ENCODE measurements at places on chromosomes 16 and 17. TPM values are rescaled to one million over a fixed set of nuclear protein-coding genes. Genes with fewer than 3 reads are reported as not detected.
A peak's percentile ranks its signal among the peaks of the same experiment; 100 is the strongest.

DNA sequence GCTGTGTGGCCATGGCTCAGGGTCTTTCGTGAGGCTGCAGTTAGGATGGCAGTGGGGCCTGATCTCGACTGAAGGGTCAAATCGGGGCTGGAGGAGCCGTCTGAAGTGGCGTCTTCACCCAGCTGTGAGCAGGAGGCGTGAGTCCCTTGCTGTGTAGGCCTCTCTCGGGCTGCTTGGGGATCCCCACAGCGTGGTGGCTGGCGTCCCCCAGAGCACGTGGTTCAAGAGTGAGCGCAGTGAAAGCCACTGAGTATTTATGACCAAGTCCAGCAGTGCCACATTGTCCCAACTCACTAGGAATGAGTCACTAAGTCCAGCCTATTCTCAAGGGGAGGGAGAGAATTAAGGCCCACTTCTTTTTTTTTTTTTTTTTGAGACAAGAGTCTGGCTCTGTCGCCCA, 11.7 kb upstream of the TCF25 start:
- no peak for DNase-seq
- H3K27ac ChIP-seq, result no peak overlapping the region
- no peaks in the 10 kb centered on the region for H3K27me3 ChIP-seq
- no peaks in the 10 kb centered on the region for H3K36me3 ChIP-seq

DNA sequence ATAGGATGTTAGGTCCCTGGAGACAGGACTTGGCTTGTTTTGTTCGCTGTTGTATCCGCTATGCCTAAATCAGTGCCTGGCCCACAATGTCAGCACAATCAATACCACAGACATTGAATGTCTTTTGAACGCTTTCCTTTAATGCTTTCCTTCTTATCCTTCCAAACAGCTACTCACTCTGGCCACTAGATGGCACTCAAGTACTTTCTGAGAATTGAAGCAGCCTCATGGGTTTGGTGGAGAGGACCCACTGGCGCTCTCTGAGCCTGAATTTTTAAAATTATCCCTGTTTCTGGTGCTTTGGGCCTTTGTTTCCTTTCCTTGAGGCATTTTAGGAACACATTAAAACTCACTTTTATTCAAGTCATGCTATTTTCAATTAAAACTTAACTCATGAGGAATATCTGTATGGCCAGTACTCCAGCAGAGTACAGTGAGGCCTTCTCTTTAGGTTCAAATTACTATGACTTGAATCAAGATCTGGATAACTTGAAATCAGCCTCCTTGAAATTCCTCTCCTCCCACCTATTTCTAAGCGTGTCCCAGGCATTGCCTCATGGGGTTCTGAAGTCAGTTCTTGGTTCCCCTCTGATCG, 3.2 kb upstream of the NLRP1 start:
- DNase-seq, result peak; percentile 88
- no peak overlapping the region for H3K4me3 ChIP-seq
- no peaks in the 10 kb centered on the region for H3K4me1 ChIP-seq
- no peaks in the 10 kb centered on the region for H3K36me3 ChIP-seq
- H3K27me3 ChIP-seq, result peaks cover 17% of the 10 kb centered on the region

DNA sequence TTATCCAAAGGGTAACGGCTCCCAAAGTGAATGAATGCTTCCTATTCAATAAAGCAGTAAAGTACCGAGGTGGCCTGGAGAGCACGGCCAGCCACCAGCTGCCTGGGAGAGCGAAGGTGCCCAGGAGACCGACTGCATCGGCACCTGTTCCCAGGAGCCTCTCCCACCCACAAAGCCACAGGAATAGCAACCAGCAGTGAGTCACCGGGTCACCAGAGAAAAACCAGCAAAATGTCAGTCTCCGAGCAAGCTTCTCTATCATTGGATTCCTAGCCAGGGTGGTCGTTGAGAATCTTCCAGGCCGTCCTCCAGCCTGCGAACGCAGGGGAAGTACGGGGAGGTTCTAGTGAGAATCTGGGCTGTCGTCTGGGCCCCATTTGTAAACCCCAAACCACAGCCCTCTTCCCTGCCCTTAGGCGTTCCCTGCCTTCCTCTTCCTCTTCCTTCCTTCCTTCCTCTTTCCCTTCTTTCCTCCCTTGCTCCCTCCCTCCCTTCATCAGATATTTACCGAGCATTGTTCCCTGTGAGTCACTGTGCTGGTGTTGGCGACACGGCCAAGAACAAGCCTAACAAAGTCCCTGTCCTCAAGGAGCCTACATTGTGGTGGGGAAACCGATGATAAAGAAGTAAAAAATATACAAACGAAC, 114.6 kb downstream of the SLC39A11 start:
- H3K36me3 ChIP-seq, result no peaks in the 10 kb centered on the region
- H3K4me1 ChIP-seq, result no peaks in the 10 kb centered on the region
- H3K27me3 ChIP-seq, result no peaks in the 10 kb centered on the region
- no peak for DNase-seq

- H3K36me3 ChIP-seq, result no peaks in the 10 kb centered on the region
- H3K4me3 ChIP-seq, result no peak overlapping the region
- peak; percentile 60 for DNase-seq
These were observed 27.3 kb downstream of the USP7 start for GRCh38 chr16:8936421-8936820.

- H3K27ac ChIP-seq, result no peak overlapping the region
- no peaks in the 10 kb centered on the region for H3K27me3 ChIP-seq
- peaks cover 10% of the 10 kb centered on the region for H3K4me1 ChIP-seq
These were observed 32.5 kb downstream of the TPSG1 start for GRCh38 chr16:1192384-1193073.

DNA sequence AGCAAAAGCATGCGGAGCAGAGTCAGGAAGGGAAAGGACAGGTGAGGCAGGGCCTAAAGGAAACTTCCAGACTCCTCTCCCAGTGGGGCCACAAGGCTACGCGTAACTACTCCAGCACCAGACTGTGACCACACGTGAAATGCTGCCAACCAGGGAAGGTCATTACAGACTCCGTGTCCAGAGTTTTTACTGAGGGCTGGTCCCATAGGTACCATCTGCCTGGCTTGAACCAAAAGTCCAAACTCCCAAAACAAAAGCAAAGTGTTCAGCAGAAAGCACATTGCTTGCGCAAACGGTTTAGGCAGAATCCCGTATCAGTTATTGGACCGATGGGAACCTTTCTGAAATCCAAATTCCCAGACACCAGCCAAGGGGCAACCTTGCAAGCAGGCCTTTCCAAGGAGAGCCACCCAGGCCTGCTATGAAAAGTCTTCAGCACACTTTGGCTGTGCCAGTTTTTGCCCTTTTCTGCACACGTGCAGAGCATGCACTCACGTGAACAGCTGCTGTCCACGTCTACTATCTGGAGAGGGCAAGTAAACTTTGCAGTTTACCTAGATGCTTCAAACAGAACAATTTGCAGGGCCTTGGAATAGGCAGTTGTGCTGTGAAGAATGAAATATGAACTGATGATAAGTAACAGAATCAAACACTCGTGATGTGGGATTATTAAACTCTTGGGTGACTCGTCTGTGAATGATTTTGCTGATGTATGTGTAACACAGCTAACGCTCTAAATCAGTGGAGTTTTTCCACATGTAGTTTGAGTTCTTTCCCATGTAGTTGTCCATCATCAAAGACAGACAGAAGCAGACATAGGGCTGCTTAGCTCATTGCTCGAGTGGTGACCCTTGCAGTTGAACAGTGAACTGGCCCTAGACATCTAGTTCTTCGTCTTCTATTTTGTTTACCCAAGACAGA, 58.1 kb upstream of the CRISPLD2 start:
- H3K27me3 ChIP-seq, result no peaks in the 10 kb centered on the region
- peaks cover 7% of the 10 kb centered on the region for H3K4me1 ChIP-seq
- DNase-seq, result no peak
- peaks cover 61% of the 10 kb centered on the region for H3K36me3 ChIP-seq
- H3K4me3 ChIP-seq, result no peak overlapping the region

GRCh38 chr16:50719401-50720337, 22.2 kb upstream of the CYLD start:
- H3K4me3 ChIP-seq, result no peak overlapping the region
- H3K27me3 ChIP-seq, result no peaks in the 10 kb centered on the region
- no peaks in the 10 kb centered on the region for H3K4me1 ChIP-seq
- H3K27ac ChIP-seq, result no peak overlapping the region
- no peak for DNase-seq

DNA sequence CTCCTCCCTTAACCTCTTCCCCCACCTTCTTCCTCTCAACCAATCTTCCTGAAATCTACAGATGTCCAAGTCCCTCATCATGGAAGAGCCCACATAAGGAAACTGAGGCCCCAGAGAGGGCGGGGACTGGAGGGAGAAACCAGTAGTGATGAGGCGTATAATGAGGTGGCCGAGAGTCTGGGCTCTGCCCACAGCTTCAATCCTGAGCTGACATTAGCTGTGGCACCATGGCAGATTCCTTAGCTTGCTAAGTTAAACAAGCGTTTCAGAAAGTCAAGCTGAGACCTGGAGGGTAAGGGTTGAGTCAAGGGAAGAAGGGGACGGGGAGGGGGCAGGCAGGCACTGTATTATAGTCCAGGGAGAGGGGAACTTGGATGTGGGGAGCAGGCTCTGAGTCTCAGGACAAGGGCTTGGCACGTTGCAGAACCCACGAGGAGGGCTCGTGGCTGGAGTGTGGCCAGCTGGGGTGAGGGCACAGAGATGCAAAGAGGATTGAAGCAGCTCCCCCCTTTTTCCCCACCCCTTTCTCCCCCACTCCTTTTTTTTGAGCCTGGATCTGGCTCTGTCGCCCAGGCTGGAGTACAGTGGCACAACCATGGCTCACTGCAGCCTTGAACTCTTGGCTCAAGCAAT, 13.3 kb downstream of the ARHGAP23 start:
- no peaks in the 10 kb centered on the region for H3K27me3 ChIP-seq
- no peak for DNase-seq
- no peaks in the 10 kb centered on the region for H3K4me1 ChIP-seq
- H3K27ac ChIP-seq, result no peak overlapping the region
- H3K4me3 ChIP-seq, result no peak overlapping the region
- H3K36me3 ChIP-seq, result no peaks in the 10 kb centered on the region

DNA sequence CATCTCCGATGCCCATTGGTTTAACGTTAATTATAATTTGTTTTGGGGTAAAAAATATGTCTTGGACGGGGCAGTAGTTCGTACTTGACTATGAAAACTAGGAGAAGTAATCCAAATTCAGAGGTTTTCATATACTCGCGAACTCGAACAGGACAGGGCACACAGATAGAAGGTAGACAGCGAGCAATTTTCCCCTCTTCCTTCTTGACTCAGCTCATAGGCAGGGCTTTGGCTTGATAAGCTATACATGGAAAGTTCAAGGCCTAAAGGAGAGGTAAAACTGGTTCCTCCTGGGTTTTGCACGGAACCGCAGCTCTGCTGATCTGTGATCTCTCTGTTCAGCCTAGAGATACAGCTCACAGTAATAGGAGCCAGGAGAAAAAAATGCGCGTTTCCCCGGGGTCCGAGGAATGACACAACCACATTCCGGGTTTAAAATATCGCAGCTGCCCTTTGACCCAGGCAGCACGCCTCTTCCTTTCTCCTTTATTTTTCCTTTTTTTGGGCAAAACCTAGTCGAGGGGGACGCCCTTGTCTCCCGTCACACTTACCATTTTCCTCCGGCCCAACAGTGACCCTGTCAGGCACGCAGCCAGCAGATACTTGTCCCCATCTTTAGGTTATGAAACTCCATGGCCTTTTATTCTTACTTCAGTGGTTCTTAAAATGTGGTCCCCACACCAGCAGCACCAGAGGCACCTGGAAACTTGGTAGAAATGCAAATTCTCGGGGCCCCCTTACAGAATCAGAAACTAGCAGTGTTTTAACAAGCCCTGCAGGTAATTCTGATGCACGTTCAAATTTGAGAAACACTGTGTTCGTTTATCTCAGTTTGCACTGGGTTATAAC, 1.7 kb upstream of the LASP1 start:
- H3K4me1 ChIP-seq, result peaks cover 15% of the 10 kb centered on the region
- peak overlapping the region; percentile 89 for H3K4me3 ChIP-seq
- H3K27ac ChIP-seq, result peak overlapping the region; percentile 85

GRCh38 chr16:51095084-51095881, 55.8 kb downstream of the SALL1 start:
- H3K4me1 ChIP-seq, result no peaks in the 10 kb centered on the region
- peaks cover 55% of the 10 kb centered on the region for H3K27me3 ChIP-seq
- H3K36me3 ChIP-seq, result no peaks in the 10 kb centered on the region
- DNase-seq, result no peak

GRCh38 chr17:43515656-43516055, 30.5 kb downstream of the ETV4 start:
- no peak overlapping the region for H3K4me3 ChIP-seq
- peaks cover 8% of the 10 kb centered on the region for H3K36me3 ChIP-seq
- no peaks in the 10 kb centered on the region for H3K27me3 ChIP-seq
- H3K4me1 ChIP-seq, result no peaks in the 10 kb centered on the region
- no peak for DNase-seq

- H3K4me1 ChIP-seq, result peaks cover 16% of the 10 kb centered on the region
- no peaks in the 10 kb centered on the region for H3K36me3 ChIP-seq
- H3K27me3 ChIP-seq, result no peaks in the 10 kb centered on the region
- no peak overlapping the region for H3K27ac ChIP-seq
These were observed 16.9 kb downstream of the RPH3AL start for GRCh38 chr17:335691-336090.

GRCh38 chr16:4580250-4580649, 24.1 kb downstream of the C16orf96 start:
- H3K4me3 ChIP-seq, result no peak overlapping the region
- H3K4me1 ChIP-seq, result no peaks in the 10 kb centered on the region
- DNase-seq, result no peak

- no peak for DNase-seq
- H3K27ac ChIP-seq, result no peak overlapping the region
- H3K27me3 ChIP-seq, result no peaks in the 10 kb centered on the region
- H3K36me3 ChIP-seq, result no peaks in the 10 kb centered on the region
- no peaks in the 10 kb centered on the region for H3K4me1 ChIP-seq
These were observed 76.5 kb downstream of the NETO2 start for GRCh38 chr16:47067203-47067602.

DNA sequence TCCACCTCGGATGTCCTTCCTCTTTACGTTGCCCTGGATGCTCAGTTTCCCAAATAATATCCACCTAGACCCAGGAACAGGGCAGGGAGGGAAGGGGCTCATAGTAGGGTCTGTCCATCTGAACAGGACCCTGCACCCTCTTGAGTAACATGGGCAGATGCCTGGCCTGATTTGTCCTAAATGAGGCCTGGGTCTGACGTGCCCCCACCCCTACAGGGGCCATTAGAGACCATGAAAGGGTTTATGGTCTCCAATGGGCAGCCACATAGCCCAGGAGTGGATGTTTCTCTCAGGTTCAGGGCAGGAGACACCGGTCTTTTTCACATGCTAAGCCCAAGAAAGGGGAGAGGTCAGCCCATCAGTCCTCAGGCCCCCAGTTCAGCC, 6.8 kb downstream of the CACNG1 start:
- H3K36me3 ChIP-seq, result no peaks in the 10 kb centered on the region
- no peak overlapping the region for H3K4me3 ChIP-seq
- no peak for DNase-seq
- H3K4me1 ChIP-seq, result no peaks in the 10 kb centered on the region
- no peaks in the 10 kb centered on the region for H3K27me3 ChIP-seq

The POLG2 gene
- total RNA-seq, result 25.6 TPM

The STX1B gene
- total RNA-seq, result 1.1 TPM

The CCL3 gene
- not detected for total RNA-seq
